NCI-H1105 (cell line): ENCODE measurements at places on chromosomes 13 and 19.
A peak's percentile ranks its signal among the peaks of the same experiment; 100 is the strongest.

DNA sequence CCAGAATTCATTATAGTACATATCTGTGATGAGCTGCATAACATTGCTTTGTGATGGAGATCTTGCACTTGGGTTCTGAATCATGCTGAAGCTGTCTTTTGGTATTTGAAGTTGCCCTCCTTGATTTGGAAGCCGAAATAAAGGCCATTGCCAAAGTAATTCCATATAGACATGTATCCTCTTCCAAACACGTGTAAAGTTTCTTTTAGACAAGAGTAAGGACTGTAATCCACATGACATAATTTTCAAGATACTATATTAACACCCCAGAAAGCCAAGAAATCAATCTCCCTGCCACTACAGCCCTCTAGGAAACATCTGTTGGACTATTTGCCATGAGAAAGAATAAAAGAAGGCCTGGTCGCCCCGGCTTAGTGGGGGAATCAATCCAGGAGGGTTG, 754.2 kb downstream of the FGF9 start:
- no peak for DNase-seq

DNA sequence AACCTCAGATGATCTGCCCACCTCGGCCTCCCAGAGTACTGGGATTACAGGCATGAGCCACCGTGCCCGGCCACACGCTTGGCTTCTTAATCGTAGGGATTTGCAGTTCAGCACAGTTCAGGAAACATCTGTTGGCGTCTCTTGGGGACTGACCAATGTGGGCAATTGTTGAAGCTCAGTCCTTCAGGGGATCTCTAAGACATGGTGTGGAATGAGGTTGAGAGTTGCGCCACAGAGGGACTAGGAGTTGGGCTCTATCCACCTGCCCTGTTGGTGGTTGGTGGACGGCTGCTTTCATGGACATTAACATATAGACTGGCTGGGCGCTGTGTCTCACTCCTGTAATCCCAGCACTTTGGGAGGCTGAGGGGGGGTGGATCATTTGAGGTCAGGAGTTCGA, 37.3 kb upstream of the SIN3B start:
- DNase-seq: no peak

DNA sequence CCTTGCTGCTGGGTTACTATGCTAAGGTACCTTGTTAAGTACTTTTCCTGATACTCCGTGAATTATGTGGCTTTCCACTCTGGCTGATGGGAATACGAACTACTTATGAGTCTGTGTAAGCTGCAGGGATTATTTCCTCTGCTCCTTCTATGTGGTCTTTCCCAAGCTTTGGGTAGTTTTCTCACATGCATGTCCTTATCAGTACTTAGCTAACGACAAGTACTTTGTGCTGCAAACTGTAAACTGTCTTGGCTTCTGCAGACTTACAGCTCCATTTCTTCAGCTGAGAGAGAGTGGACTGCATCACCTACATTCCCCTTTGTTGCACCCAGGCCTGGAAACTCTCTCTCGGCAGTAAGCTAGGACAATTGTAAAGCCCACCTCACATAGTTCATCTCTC, 76.6 kb downstream of the FGF9 start:
- no peak for DNase-seq

DNA sequence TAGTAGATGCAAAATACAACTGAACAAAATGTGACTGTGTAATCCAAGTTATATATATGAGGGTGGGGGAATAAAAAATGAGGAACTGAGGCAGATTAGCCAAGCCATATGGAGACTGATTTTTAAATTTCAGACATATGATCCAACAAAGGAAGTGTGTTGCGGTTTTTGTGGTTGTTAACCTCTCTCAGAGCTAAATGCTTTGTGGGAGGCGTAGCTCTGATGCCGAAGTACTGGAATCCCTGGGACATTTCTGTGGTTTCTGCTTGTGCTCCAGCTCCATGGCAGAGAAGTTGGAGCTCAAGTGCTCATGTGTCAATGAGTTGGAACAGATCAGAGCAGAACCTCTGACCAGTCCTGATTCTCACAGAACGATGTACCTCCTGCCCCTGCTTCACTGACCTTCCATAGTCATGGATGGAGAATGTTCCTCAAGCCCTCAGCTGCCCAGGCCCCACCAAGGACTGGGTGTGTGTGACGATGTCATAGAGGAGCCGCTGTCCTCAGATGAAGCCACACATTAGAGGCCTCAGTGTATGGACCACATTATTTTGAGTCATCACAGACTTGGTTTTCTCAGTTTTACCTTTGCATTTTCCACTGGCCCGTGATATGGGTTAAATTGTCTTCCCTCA, 107.6 kb downstream of the SOX1 start:
- no peak for DNase-seq

DNA sequence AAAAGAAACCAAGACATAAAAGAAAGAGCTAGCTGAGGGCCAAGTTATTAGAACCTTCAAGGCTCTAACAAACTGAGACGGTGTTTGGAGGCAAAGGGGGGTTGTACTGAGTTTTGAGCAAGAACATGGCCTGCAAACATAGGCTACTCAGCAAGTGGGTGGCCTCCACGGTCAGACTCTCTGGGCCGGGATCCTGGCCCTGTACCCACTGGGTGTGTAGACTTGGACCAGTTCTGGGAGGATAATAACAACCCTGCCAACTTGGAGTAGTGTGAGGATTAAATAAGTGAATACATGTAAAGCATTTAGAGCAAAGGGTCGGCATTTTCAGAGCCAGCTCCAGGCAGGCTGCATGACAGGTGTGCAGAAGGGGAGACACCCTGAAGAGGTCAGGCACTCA, 56.1 kb upstream of the TNFRSF19 start:
- no peak for DNase-seq

- DNase-seq: no peak
Observed at GRCh38 chr19:2683430-2684003, 19.0 kb downstream of the GNG7 start.

DNA sequence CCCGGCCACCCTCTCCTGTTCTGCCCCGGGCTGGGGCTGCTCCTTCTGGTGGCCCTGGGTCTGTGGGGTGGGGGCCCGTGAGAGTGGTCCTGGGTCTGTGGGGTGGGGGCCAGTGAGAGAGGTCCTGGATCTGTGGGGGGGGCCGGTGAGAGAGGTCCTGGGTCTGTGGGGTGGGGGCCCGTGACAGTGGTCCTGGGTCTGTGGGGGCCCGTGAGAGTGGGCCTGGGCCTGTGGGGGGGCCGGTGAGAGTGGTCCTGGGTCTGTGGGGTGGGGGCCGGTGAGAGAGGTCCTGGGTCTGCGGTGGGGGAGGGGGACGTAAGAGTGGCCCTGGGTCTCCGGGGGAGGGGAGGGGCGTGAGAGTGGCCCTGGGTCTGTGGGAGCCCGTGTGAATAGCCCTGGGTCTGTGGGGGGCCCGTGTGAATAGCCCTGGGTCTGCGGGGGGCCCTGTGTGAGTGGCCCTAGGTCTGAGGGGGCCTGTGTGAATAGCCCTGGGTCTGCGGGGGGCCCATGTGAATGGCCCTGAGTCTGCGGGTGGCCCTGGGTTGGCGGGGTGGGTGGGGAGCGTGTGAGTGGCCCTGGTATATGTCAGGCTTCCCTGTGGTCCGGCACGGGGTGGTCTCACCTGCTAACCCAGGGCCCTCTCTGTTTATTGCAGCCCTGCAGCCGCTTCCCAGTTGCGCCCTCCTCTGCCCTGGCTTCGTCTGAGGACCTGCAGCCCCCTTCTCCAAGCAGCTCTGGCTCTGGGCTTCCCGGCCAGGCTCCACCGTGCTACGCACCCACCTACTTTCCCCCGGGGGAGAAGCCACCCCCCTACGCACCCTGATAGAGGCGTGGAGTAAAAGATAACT, 52.3 kb downstream of the TMEM255B start:
- no peak for DNase-seq

GRCh38 chr19:3513229-3514140, 7.4 kb downstream of the FZR1 start:
- DNase-seq: no peak

DNA sequence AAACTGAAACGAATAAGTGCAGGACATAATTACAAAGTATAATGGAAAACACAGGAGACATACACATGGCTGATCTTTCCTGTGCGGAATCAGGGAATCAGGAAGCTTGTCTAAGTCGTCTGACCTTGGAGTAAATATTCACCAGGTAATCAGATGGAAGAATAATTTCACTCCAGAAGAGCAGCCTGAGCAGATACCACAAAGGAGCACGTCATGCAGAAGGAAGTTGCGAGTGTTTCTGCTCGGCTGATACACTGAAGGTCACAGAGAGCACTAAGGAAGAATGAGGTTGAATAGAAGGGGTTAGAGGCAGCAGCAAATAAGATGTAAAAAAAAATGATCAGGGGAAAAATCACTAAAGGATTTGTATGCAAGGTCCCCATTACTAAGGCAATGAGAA, 122.3 kb upstream of the GPC6 start:
- DNase-seq: no peak

- DNase-seq: peak; percentile 31
Observed at GRCh38 chr19:4172861-4173473, 9.4 kb downstream of the SIRT6 start.

DNA sequence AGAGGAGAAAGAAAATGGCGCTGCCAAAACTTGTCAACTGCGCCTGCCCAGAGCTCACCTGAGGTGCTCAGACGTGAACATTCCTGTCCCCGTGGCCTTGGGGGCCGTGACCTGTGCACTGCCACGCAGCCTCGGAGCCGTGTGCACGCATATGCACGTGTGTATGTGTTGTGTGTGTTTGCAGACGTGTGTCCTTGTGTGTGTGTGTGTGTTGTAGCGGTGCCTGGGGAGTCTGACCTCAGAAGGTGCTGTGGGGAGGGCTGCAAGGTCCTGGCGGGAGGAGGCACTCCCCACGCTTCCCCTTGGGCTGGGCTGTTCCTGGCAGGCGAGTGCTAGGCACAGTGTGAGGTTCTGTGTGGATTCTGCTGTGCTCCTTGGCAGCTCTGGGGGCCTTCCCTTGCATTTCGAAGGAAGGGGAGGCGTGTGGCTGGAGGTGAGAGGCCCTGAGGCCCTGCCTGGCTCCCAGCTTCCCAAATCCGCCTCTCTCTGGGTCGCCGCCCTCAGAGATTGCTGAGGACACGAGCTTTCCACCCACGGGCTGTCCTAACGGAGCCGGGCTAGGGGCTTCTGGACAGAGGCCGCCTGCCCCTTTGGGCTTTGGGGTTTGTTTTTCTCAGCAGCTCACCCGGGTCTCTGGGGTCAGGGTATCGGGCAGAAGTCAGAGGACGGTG, 4.5 kb downstream of the BSG start:
- no peak for DNase-seq

DNA sequence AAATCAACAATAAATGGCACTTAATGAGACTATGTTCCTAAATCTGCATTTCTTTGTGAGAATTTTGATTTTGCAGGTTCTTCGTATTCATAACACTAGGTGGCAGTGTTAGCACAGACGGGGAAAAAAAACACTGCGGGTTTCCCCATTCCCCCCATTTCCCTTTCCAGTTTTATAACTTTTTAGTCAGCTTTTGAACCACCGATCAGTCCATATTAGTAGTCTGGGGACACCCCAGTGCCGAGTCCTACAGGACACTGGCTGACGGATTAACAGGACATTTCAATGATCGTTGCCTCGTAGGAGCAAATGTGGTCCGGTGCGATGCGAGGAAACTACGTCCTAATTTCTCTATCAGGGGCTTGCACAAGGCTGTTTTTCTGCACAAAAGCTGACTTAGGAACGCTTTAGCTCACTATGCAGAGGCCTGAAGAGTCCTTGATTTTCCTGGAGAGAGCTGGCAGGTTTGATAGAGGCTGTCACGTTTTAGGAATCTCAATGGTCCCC, 234.3 kb downstream of the LMO7 start:
- no peak for DNase-seq

DNA sequence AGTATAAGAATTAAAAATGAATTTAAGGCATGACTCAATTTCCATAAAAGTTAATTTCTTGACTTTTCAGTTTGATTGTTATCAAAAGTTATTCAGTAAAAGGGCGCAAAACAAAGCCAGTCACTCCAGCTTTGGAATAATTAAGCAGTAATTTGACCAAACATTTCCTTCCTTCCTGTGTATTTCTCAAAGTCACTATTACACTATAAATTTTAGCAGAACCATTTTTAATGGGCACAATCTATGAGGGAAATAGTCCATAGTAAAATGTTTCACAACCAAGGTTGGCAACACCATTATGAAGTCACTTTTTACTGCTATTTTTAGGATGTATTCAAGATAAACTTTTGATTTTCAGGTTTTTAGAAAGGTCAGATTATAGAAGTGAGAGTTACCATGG, 91.0 kb downstream of the DACH1 start:
- no peak for DNase-seq

- DNase-seq: no peak
Observed at GRCh38 chr13:91470084-91470621, 71.7 kb downstream of the GPC5 start.

GRCh38 chr19:33022472-33023116, 42.1 kb downstream of the RHPN2 start:
- no peak for DNase-seq

- no peak for DNase-seq
Observed at GRCh38 chr13:45828256-45828968, 23.1 kb downstream of the SIAH3 start.

DNA sequence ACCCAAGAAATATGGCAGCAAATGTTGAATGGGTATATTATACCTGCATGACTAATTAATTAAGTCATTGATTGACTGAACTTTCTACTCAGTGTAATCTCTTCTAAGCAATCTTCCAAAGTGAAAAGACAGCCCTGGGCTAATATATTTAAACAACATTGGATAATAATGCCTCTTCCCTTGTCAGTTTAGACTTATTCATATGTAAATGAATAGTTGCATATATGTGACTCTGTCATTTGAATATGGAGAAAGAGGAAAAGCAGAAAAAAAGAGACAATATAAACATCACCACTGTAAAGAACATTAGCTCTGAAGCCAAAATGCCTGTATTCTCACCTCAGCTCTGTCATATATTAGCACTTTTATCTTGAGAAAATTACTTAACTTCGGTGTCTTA, 168.0 kb downstream of the SLITRK1 start:
- DNase-seq: no peak

DNA sequence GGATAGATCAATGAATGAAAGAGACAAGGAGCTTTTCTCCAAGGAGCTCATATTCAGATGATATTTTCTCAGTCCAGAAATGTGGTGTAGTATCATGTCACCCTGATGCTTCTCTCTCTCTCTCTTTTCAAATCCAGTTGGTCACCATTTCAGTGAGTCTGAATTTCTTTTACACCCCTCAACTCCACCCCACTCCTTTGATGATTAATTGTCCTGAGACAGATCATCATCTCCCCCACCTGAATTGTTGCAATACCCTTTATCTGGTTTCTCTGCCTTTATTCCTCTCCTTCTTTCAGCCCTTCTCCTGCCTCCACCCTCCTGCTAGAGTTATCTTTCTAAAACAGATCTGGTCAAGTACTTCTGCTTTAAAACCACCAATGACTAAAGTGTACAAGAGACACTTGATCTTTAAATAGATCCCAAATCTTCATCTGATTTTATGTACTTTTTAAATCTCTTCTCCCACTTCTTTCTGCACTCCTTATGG, 299.8 kb downstream of the KLF5 start:
- DNase-seq: no peak

- no peak for DNase-seq
Observed at GRCh38 chr19:41616792-41617621, 9.9 kb downstream of the CEACAM4 start.
